Immature natural killer cell (primary cell): ENCODE measurements at places on chromosomes 11 and 22. TPM values are rescaled to one million over a fixed set of nuclear protein-coding genes. Genes with fewer than 3 reads are reported as not detected.

Gene SPECC1L
- polyA plus RNA-seq: 17.6 TPM

DNA sequence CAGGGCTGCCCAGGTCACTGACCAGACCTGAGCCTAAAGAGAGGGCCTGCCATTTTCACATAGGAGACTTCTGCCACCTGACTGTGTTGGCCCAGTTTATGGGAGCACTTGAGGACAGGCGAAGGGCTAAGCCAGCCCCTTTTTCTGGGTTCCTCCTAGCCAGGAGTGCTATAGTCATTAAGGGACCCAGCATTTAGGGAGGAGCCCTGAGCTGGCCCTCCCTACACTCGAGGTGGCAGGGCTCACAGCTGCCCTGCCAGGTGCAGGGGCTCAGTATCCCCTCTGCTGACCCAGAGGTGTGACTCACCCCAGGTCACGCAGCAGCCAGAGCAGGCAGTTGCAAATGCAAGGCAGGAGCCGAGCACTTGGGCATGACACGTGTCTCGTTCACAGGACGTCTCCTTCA, 86.3 kb upstream of the CRYBB3 start:
- no peak for DNase-seq

Gene NLRP14
- not detected for polyA plus RNA-seq

Gene ADM
- polyA plus RNA-seq: 0.19 TPM
